ENCODE measurements at places on chromosomes 5 and 9.

- no peak for DNase-seq
These were observed 123.6 kb upstream of the SLC1A3 start for GRCh38 chr5:36482812-36483211.

DNA sequence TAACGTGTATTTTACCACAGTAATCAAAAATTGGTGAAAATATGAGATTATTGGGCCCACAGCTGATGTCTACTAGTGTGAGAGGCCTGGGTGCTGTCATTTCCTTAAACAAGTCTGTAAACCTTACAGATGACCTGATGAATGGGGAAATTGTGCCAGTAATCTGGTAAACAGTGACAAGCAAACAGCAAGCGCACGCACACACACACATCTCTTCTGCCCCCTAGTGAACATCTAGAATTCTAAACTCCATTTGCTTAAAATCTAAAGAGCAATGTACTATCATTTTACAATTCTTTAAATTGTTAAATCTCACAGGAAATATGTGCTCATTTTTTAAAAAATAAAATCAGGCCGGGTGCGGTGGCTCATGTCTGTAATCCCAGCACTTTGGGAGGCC is 7.5 kb upstream of the RAPGEF1 start:
- DNase-seq, result peak; percentile 13

GRCh38 chr5:97576956-97577355 is 393.9 kb upstream of the RIOK2 start:
- no peak for DNase-seq

GRCh38 chr5:104652271-104652861 is 1089.8 kb upstream of the NUDT12 start:
- DNase-seq, result no peak

DNA sequence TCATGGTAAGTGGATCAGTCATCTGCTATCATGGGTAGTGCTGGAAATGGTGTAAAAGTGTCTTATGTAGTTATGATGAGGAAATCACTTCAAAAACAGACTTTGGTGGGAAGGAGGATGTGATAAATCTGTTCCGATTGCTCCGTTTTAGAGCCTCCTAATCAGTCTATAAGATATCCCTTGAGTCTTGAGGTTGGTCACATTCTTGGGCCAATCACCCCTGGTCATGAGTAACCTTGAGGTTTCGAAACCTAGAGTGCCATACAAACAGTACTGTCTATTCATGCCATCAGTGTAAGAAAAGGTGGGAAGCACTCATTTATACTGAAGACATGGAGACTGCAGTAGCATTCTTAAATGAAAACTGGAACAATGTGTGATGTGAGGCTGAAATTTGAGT is 45.8 kb downstream of the LRRTM2 start:
- DNase-seq, result no peak

DNA sequence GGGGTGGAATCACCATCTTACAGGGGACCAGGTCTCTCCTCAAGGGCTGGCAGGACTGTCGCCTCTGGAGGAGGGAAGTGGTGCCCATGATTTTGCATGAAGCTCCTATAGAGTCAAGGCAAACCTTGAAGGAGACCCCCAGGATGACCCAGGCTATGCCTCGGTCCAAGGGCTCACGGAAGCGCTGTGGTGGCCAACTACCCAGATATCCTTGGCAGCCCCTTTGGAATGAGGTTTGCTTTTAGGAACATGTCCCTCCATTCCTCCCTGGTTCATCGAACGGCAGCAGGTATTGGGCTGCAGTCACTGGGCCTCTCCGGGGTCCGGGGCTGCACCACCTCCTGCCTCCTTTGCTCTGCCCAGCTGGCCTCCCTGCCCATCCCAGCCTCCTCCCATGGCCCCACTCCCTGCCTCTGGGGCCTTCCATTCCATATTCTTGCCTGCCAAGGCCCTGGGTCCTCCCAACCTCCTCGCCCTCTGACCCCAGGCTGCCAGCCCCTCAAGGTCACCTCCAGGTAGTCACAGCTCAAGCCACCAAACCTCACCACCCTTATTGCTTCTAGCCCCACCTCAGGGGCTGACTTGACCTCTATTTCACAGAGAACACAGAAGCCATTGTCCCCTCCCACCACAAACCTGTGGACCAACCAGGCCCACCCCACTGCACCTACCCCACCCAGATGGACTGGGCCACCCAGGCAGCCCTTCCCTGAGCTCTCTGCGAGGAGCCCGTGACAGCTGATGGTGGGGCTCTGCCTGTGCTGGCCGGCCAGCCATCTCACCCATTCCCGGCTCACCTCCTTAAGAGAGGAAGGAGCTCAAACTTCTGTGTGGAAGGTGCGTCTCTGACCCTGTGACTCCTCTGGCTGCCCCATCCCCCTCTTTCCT is 3.6 kb upstream of the IL3 start:
- no peak for DNase-seq

- DNase-seq, result no peak
These were observed 23.9 kb downstream of the PAX5 start for GRCh38 chr9:37010180-37010579.

DNA sequence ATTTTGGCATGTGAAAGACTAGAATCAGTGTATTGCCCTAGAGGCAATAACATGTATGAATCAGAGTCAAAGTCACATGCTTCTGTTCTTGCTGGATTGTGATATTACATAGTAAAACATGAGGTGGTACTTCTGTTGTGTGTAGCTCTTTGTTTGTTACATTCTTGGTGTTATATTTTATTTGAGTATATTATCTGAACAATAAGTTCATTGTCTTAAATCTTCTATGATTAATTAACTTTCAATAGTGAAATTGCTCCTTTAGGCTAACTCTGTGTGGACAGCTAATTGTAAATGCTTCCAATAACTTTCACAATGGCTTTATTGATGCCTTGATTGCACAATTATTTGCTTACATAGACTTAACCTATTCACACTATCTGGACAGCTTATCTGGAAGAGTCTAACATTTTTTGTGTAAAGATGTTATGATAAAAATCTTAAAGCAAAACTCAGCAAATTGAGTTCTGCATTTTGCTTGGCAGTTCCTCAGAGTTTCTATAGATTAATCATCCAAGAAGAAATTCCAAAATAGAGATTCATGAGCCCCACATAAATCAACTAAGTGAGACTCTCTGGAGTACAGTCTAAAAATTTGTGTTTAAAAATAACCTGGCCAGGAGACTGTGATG is 239.6 kb upstream of the TUSC1 start:
- no peak for DNase-seq

GRCh38 chr5:1391691-1392090 is 46.8 kb upstream of the CLPTM1L start:
- no peak for DNase-seq

GRCh38 chr5:146779211-146779869 is 99.2 kb downstream of the PPP2R2B start:
- no peak for DNase-seq

DNA sequence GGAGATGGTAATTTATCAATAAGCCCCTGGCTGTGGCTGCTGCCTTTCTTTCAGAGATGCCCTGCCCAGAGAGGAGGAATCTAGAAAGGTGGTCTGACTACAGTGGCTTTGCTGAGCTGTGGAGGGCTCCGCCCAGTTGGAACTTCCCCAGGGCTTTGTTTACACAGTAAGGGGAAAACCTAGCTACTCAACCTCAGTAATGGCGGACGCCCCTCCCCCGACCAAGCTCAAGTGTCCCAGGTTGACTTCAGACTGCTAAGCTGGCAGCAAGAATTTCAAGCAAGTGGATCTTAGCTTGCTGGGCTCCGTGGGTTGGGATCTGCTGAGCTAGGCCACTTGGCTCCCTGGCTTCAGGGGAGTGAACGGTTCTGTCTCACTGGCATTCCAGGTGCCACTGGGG is 865.4 kb upstream of the ACO1 start:
- DNase-seq, result no peak

DNA sequence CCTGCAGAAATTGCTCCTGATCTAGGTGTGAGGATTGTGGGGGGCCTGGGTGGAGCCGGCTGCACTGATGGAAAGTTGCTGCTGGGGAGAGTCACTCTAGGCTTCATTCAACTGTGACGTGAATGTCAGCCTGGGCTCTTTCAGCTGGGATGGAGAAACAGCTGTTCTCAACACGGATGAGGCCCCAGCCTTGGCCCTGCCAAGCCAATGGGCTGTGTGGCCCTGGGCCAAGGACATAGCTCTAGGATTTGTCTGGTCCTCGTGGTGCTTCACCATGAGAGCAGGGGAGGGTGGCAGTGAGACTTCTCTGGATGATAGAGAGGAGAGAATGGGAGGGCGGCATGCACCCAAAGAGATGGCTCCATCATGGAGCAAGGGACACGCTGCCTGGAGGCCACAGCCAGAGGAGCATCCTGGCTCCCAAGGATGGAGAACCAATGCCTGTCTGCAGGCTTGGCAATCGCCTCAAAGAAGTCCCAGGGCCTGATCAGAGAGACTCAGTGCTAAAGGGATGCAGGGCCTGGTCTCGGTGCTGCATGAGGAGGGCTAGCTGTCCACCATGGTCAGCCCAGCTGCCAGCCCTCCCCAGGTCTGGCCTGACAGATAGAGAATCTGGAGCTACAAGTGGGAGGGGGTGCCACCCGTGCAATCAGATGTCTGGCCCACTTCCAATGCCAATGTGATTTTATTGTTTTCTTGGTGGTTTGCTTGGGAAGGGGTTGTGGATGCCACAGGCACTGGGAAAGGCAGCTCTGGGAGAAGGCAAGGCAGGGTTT is 141.0 kb downstream of the GADD45G start:
- no peak for DNase-seq

DNA sequence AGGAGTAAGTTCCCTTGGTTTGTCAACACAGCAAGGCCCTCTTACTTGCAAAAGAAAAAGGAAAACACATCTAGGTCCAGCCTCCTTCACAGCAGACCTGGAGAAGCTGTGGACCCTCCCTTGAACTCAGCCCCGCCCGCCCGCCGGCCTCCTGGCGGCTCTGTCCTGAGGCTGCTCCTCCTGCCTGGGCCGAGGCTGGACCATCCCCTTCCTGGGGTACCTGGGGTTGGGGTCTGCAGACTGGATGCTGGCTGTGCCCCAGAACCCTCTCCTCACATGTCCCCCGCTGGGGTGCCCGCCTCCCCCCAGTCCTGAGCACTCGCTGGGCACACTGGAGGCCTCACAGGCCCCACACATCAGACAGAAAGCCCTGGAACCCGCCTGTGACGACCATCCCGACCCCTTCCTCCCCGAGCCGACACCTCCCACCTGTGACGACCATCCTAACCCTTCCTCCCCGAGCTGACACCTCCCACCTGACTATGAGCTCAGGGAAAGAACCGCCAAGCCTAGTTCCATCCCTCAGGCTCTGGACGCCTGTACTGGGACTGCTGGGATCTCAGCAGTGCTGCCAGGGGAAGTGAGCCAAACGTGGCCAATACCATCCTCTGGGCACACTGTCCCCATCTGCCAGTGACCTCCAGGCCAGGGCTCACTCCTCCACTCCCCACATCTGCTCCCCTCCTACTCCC is 7.2 kb upstream of the TMEM210 start:
- DNase-seq, result no peak

GRCh38 chr5:107570805-107571531 is 99.8 kb downstream of the EFNA5 start:
- peak; percentile 19 for DNase-seq

GRCh38 chr9:4933177-4933576 is 51.9 kb upstream of the JAK2 start:
- DNase-seq, result no peak

GRCh38 chr9:109923806-109924205 is 143.8 kb downstream of the PALM2AKAP2 start:
- DNase-seq, result no peak

GRCh38 chr5:55903121-55903701 is 52.1 kb downstream of the IL31RA start:
- DNase-seq, result no peak

DNA sequence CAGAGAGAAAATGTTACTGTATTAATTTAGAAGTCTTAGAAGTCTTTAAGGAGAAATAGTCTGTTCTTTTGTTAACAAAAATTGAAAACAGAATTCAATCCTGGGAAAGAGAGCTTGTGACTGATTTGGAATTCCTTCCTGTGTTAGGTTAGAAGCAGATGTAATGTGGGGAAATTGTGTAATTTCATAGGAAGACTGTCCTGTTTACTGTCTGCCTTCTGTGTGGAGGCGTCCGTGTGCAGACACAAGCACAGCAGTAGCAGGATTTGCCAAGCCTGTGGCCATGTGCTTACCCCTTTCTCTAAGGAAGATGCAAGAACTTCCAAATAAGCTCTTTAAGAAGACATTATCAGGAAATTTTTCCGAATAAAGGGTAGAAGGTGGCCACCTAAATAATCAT is 36.7 kb upstream of the F2R start:
- no peak for DNase-seq

- no peak for DNase-seq
These were observed 121.6 kb downstream of the TLR4 start for GRCh38 chr9:117825609-117826347.

DNA sequence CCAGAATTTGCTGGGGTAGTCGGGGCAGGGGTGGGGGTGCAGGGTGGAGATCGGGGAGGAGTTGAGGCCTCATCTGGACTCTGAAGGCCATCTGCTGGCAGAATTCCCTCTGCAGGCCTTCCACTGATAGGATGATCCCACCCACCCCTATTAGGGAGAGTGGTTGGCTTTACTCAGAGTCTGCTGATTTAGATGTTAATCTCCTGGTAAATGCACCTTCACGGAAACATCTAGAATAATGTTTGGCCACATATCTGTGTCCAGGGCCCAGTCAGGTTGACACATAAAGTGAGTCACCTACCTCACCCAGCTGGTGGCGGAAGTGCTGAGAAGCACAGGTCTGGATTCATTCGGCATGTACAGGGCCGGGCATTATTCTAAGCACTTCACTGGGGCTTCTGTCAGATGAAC is 50.0 kb downstream of the DAPK1 start:
- DNase-seq, result no peak

DNA sequence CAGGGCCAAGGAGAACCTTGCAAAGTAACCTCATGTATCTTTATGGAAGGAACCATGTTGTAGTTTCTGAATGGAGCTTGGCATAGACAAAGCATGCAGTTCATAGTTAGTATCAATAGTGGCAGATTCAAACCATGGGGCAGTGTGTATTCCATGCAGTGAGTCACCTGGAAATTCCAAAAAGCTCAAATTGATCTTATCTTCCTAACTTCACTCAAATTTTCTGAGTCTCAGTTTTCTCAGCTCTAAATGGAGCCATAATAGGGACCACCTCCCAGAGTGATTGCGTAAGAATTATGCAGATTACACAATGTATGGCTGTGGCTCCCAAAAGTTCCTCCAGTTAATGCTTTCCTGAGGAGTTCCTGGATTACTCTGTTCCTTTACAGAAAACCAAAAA is 549.9 kb upstream of the KLF4 start:
- DNase-seq, result no peak
